ENCODE measurements at places on chromosomes 12 and 14.

- no peak for DNase-seq
Observed at GRCh38 chr12:3871356-3871755, 1.8 kb downstream of the PARP11 start.

DNA sequence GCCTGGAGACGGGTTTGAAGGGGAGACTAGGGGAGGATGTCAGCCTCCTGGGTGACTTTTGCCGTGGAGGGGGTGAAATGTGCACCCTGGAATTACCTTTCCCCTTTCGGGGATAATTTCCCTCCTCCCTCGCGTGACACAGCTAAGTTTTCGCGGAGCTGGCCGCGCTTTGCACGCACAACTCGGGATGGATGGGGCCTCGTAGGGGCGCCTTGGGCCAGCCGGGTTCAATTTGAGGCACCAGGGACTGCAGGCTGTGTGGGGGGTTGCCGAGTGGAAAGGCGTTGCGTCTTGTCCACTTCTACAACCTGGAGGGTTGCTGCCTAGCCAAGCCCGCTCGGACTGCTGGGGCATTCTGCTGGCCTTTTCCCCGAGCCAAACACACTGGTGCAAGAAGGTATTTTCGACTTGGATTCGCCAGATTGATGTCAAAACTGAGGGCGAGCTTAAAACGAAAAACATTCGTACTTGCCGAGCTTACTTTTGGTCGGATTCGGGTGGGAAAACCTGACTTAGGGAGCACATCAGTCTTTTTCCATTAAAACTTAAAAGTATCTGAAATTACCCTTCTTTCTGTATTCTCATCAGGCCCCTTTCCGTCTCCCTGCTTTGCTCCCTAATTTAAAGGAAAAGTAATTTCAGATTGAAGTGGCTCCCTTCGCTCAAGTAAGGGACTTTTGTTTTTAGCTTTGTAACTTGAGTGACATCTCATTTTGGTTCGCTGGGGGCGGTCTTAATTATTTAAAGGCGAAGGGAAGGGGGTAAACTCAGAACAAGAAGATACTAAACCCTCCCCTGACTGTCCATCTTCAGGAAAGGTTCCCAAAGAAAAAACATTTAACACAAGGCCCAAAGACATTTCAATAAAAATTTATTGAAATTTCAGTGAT, 14.3 kb downstream of the TBX3 start:
- DNase-seq = no peak

DNA sequence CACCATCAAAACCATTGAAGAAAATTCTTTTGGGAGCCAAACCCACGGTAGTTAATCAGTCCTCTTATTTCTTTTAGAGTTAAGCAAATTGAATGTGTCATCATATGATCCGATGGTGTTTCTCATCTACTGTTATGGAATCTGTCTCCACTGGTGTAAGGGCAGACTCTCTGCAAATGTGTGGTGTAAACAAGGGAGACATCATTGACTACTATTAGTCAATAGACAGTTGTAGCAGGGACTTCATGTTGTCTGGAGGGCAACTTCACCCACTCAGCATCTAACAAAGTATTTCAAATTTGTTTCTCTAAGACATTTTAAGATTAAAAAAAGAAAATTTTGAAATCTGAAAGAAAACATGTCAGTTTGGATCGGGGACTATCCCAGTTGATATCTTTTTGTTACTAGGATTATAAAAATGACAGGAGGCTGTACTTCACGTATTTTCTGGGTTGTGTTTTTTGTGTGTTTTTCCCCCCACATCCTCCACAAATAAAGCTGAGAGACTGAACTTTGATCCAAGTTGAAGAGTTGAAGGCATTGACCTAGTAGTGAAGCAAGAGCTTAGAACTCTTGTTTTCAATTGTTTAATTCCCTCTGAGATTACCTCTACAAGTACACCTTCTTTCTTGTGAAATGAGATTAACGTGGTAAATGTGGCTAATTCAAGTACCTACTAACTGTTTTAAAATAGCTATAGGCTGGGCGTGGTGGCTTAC, 4.0 kb downstream of the GOLGA5 start:
- no peak for DNase-seq

- no peak for DNase-seq
Observed at GRCh38 chr14:95052016-95052585, 105.2 kb downstream of the DICER1 start.

- DNase-seq = no peak
Observed at GRCh38 chr12:89542236-89542635, 16.4 kb upstream of the POC1B start.

DNA sequence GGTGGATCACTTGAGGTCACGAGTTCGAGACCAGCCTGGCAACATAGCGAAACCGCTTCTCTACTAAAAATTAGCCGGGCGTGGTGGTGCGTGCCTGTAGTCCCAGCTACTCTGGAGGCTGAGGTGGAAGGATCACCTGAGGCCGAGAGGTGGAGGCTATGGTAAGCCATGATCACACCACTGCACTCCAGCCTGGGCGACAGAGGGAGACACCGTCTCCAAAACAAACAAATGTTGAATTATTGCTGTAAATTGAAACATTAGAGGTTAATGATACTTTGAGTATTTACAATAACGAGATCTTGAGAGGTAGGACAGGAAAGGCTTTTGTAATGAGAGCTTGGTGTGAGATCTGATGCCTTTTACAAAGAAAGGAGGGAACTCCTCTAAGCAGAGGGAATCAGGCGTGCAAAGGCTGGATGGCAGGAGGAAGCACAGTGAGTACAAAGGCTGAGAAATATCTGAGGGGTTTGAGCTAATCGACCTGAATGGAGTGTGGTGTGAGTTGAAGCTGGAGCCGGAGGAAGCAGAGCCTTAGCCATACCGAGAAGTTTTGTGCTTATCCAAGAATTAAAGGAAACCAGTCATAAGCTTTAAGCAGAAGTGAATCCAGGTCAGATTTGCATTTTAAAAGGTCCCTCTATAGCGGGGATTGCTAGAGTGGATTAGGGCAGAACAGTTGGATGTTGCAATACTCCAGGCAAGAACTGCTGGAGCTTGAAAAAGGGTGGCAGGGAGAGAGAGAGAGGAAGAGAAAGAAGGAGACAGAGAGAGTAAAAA, 1.1 kb downstream of the RHNO1 start:
- DNase-seq = no peak

- no peak for DNase-seq
Observed at GRCh38 chr12:85814741-85815140, 21.5 kb downstream of the RASSF9 start.

GRCh38 chr12:31736472-31736871, 7.7 kb upstream of the AMN1 start:
- no peak for DNase-seq

DNA sequence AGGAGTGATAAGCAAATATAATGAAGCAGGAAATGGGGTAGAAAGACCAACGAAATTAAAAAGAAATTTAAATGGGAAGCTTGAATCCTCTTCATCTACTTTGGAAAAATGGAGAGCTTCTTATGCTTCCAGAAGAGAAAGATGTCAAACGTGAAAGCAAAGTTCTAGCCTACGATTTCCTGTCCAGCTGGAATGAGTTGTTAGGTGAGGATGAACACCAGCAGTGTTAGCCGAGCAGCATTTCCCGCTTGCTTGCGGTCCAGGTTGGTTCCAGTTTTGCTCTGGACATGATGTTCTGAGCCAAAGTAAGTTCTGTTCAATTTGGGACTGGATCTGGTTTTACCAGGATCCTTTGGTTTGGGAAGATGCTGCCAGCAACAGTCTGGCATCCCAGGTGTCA, 78.9 kb downstream of the DACT1 start:
- no peak for DNase-seq

- no peak for DNase-seq
Observed at GRCh38 chr14:25006961-25007795, 42.8 kb downstream of the STXBP6 start.

GRCh38 chr12:1916371-1917171, 1.9 kb downstream of the CACNA2D4 start:
- DNase-seq = no peak

DNA sequence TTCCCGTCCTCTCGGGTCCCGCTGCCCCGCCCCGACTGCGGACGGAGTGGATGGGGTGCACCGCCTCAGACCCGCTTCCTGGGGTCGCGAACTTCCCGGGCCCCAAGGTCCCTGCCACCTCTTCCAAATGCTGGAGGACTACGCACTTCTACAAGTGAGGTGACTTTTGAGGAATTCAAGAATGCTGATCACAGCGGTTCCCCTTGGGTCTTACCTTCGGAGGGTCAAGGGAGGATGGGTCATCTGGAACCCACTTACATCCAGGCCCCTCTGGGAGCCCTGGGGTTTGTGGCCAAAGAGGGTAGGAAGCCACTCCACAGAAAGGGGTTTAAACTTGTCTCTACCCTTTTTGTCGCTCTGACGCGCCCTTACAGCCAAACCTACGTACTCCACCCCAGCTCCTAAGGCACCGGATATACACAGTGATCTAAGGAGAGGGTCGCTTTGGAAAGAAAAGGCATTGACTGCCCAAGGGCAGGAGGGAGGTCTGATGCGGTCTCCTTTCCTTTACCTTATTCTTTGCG, 532 bp upstream of the PRKD1 start:
- no peak for DNase-seq

DNA sequence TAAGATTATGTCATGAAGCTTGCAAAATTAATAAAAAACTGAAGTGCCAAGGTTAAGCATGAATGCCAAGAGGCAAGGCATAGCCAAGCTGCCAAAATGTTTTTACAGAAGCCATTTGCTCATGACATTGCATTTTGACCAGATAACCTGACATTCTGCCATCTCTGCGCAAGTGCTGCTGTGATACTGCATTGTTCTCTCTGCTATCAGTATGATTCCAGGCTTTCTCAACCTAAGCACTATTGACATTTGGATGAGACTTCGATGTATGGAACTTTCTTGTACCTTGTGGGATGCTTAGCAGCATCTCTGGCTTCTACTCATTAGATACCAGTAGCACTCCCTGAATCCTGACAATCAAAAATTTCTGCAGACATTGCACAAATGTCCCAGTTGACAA, 139.2 kb downstream of the RASSF9 start:
- no peak for DNase-seq

- no peak for DNase-seq
Observed at GRCh38 chr12:123071857-123072256, 79.0 kb downstream of the PITPNM2 start.

- no peak for DNase-seq
Observed at GRCh38 chr12:12270226-12270625, 3.4 kb upstream of the LRP6 start.

DNA sequence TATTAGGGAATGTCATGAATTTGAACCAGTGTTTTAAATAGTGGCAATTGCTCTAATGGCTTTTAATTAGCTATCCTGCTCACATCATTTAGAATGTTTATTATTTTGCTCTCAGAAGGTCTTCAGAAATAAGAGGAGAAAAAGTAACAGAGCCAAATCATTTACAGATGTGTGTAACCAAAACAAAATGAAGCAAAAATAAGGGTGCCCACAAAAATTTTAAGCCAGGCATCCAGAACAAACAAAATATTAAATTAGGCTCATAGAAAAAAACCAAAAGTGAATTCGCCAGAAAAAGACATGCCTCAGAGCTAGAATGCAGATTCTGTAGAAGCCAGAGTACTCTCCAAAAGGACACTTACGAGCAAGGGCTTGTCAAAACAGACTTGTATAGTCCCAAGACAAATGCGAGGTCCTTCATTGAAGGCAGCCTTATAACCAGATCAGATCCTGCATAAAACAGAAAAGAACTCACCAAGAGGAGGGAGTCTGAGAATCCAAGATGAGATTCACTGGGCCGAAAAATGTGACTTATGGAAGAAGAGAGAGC, 20.2 kb upstream of the SERPINA1 start:
- no peak for DNase-seq

- no peak for DNase-seq
Observed at GRCh38 chr12:105348561-105348960, 18.1 kb downstream of the C12orf75 start.

DNA sequence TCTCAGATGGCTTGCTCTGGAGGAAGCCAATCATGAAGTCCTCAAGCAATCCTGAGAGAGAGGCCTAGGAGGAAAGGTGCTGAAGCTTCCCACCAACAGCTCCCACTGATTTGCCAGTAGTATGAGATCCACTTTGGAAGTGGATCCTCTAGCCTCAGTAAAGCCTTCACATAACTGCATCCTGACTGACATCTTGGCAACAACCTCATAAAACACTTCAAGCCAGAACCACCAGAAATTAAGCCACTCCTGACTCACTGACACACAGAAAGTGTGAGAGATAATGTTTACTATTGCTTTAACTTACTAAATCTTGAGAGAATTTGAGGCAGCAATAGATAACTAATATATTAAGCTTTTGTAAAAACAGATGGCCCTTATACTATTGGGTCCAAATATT, 11.7 kb upstream of the TMX1 start:
- DNase-seq = no peak

- DNase-seq = no peak
Observed at GRCh38 chr14:88170333-88170732, 152.7 kb downstream of the KCNK10 start.

DNA sequence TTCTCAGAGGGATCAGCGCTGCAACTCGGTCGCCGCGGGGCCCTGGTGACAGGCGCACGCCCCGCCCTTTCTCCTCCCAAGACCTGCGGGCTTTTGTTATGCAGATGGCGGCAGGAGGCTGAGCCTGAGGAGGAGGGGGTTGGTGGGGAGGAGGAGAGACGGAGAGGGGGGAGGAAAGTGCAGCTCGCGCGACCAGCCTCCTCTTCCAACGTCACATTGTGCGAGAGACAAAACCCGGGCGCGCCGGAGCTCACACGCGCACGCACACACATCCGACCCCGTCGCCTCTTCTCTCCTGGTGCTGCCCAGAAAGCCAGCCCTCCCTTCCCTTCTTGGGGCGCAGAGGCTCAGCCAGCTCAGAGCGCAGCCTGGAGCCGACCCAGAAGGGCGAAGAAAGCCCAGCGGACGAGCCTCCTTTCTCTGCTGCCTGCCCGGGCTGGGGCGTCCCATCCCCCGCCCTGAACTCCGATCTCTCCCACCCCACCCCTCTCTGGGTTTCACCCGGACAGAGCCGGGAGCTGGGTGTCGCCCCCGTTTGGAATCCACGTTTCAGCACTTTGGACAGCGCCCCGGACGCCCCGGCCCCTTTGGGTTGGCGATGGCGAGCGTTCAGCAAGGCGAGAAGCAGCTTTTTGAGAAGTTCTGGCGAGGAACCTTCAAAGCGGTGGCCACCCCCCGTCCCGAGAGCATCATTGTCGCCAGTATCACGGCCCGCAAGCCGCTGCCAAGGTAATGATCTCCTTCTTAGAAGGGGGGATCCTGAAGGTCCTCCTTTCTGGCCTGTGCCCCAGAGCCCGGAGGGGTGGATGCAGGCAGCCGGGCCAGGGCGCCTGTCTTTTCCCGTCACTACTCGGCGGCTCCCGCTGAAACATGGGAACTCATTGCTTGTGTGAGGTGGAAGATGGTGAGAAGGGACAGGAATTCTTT, at the start of gene SRRM4:
Gene SRRM4, plus strand, starts transcription at position 257 of the 927 bp plus-strand sequence. Its CDS starts 342 bp downstream, at position 599.
- no peak for DNase-seq

Data from stimulated activated CD8-positive, alpha-beta memory T cell treated with anti-CD3 and anti-CD28 coated beads, Interleukin-2, amount 100 ng/mL, for 1 hour (primary cell).